ENCODE measurements at places on chromosomes 3 and 15.
A peak's percentile ranks its signal among the peaks of the same experiment; 100 is the strongest.

- peaks cover 12% of the 10 kb centered on the region for H3K4me1 ChIP-seq
- DNase-seq = no peak
- H3K4me3 ChIP-seq = no peak overlapping the region
- no peaks in the 10 kb centered on the region for H3K36me3 ChIP-seq
- peaks cover 5% of the 10 kb centered on the region for H3K27me3 ChIP-seq
These were observed 142.3 kb downstream of the RORA start for GRCh38 chr15:61086756-61087155.

GRCh38 chr3:94524102-94524919, 461.4 kb downstream of the NSUN3 start:
- H3K27me3 ChIP-seq = no peaks in the 10 kb centered on the region
- no peaks in the 10 kb centered on the region for H3K36me3 ChIP-seq
- no peak overlapping the region for H3K27ac ChIP-seq
- H3K4me1 ChIP-seq = peaks cover 29% of the 10 kb centered on the region
- no peak overlapping the region for H3K4me3 ChIP-seq

- peaks cover 2% of the 10 kb centered on the region for H3K36me3 ChIP-seq
- no peak for DNase-seq
- no peak overlapping the region for H3K27ac ChIP-seq
- H3K4me3 ChIP-seq = no peak overlapping the region
- no peaks in the 10 kb centered on the region for H3K27me3 ChIP-seq
- peaks cover 5% of the 10 kb centered on the region for H3K4me1 ChIP-seq
These were observed 869.5 kb downstream of the SI start for GRCh38 chr3:164208821-164209220.

DNA sequence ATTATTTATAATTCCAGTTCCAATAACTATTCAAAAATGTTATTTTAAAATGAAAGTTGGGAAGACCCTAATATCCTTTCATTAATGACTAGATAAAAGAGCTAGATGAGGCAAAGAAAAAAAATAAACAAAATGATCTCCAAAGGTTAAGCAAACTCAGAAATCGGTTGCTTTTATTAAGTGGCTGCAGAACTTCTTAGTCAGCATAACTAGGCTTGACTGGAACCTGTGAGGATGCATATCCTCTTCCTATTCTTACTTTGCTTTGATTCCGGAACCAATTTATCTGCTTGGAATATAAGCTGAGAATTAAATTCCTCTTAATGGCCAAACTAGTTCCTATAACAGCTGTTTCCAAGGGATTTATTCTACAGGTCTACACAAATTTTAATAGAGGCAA, 10.7 kb downstream of the GAP43 start:
- peaks cover 3% of the 10 kb centered on the region for H3K36me3 ChIP-seq
- DNase-seq = no peak
- peaks cover 5% of the 10 kb centered on the region for H3K4me1 ChIP-seq
- H3K27ac ChIP-seq = no peak overlapping the region
- no peaks in the 10 kb centered on the region for H3K27me3 ChIP-seq

DNA sequence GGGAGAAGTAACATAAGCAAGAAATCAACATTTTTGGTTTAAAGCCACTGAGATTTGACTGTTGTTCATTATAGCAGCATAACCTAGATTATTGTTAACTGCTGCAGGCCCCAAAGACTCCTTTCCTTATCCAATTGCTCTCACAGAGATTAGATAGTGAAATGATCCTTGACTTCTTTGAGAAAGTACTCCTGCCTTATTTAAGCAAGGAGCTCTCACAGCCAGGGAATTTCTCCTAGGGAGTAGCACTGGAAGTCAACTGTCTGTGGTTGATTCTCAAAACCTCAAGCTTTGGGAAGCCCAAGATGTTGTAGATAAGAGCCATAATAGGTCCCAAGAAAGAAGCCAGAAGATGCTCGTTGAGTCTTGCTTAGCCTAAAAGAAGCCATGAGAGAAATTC, 151.8 kb upstream of the TSC22D2 start:
- H3K4me3 ChIP-seq = no peak overlapping the region
- DNase-seq = no peak
- no peaks in the 10 kb centered on the region for H3K36me3 ChIP-seq
- H3K27me3 ChIP-seq = no peaks in the 10 kb centered on the region
- H3K27ac ChIP-seq = peak overlapping the region; percentile 69
- H3K4me1 ChIP-seq = peaks cover 55% of the 10 kb centered on the region

DNA sequence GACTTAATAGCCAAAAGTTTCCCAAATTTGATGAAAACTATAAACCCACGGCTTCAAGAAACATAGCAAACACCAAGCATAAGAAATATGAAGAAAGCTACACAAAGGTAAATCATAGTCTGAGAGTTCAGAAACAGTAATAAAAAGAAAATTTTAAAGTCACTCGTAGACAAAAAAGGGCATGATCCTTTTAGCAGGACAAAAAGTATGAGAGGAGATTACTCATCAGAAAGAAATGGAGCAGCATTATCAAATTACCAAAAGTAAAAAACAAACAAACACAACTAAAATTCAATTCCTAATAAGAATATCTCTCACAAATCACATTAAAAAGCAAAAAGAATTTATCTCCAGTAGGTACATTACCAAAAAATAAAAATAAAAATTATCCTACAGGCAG, 279.4 kb upstream of the UBE2E2 start:
- H3K4me1 ChIP-seq = no peaks in the 10 kb centered on the region
- no peaks in the 10 kb centered on the region for H3K27me3 ChIP-seq
- no peaks in the 10 kb centered on the region for H3K36me3 ChIP-seq
- DNase-seq = no peak
- H3K27ac ChIP-seq = no peak overlapping the region
- H3K4me3 ChIP-seq = no peak overlapping the region

DNA sequence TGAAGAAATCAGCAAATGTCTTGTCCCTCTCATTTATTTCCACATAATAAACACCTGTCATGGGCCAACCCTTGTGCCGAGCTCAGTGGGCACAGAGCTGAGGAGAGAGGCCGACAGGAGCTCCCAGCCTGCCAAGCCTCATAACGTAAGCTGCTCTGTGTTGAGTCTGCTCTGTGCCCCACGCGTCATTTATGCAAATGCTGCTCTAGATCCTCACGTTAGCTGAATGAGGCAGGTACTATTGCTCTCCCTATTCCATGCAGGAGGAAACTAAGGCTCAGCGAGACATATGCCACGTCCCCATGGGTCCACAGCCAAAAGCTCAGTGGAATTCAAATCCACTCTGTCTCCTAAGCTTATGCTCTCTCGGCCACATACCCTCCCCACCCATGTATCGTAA, 41.5 kb downstream of the EFCAB12 start:
- no peaks in the 10 kb centered on the region for H3K27me3 ChIP-seq
- DNase-seq = no peak
- no peak overlapping the region for H3K4me3 ChIP-seq
- H3K27ac ChIP-seq = no peak overlapping the region
- H3K4me1 ChIP-seq = peaks cover 4% of the 10 kb centered on the region

DNA sequence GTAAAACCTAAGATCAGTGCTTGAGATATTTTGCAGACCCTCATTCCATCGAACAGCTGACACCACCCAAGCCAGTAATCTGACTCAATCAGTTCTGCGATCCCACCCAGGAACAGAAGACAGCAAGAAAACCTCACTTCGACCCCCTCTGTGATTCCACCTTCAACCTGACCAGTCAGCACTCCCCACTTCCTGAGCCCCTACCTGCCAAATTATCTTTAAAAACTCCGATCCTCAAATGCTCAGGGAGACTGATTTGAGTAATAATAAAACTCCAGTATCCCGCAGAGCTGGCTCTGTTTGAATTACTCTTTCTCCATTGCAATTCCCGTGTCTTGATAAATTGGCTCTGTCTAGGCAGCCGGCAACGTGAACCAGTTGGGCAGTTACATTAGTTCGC, 25.7 kb upstream of the CLDN16 start:
- H3K27me3 ChIP-seq = peaks cover 2% of the 10 kb centered on the region
- no peak overlapping the region for H3K4me3 ChIP-seq
- DNase-seq = no peak
- no peaks in the 10 kb centered on the region for H3K4me1 ChIP-seq

GRCh38 chr3:45687828-45688193, 1.4 kb upstream of the SACM1L start:
- H3K36me3 ChIP-seq = peaks cover 8% of the 10 kb centered on the region
- H3K27ac ChIP-seq = no peak overlapping the region
- H3K4me1 ChIP-seq = peaks cover 38% of the 10 kb centered on the region
- no peak for DNase-seq
- peak overlapping the region; percentile 71 for H3K4me3 ChIP-seq
- peaks cover 16% of the 10 kb centered on the region for H3K27me3 ChIP-seq
